ENCODE measurements at places on chromosomes 1 and 21.

- no peak for DNase-seq
Observed at GRCh38 chr1:201792534-201793305, 36.2 kb upstream of the IPO9 start.

- no peak for DNase-seq
Observed at GRCh38 chr1:180251526-180252305, 21.7 kb downstream of the LHX4 start.

DNA sequence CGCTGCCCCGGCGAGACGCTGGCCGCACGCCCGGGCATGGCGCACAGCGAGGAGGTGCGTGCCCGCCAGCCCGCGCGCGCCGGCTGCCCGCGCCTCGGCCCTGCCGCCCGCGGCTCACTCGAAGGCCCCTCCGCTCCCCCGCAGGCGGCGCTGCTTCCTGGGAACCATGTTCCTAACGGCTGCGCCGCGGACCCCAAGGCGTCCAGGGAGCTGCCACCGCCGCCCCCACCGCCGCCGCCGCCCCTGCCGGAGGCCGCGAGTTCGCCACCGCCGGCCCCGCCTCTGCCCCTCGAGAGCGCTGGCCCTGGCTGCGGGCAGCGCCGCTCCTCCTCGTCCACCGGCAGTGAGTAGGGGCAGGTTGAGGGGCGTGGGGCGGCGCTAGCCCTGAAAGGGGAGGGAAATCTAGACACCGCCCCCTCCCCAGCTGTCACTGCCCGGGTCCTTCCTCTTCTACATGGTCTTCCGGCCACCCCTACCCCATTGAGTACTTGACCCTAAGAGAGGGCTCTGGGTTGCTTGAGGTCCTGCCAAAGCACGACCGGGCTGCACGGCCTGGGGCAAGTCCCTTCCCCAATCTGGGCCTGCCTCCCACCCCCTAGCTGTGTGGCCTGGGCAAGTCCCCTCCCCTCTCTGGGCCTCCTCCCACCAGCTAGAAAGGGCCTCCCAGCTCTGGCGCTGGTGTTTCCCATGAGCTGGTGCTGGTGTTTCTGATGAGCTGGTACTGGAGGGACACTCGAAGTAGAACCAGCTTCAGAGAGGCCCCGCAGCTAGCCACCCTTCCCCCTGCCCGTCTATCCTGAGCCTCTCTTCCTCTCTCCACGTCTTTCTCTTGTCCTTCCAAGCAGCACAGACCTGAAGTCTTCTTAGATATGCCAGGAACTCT, 17.0 kb downstream of the TNFRSF25 start:
- DNase-seq = no peak

- no peak for DNase-seq
Observed at GRCh38 chr21:30340714-30341573, 3.5 kb upstream of the KRTAP27-1 start.

DNA sequence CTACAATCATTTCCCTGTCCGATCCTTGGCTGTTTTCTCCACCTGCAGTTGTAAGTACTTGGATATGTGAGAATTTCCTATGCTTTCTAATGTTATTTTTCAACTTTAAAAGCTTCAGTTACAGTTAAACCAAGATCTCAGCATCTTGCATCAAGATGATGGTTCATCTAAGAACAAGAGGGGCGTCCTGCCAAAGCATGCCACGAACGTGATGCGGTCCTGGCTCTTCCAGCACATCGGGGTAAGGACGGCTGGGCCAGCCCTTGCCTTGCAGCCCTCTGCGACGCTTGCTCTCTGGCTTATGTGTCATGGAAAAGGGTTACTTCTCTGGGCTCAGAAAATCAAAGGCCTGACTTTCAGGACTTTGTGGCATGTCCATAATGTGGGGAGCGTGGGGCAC, 46.8 kb downstream of the PKNOX1 start:
- DNase-seq = no peak

- no peak for DNase-seq
Observed at GRCh38 chr21:32004291-32004690, 131.5 kb downstream of the HUNK start.

- no peak for DNase-seq
Observed at GRCh38 chr1:53524428-53525375, 65.5 kb downstream of the DMRTB1 start.

- no peak for DNase-seq
Observed at GRCh38 chr21:26717146-26717739, 128.0 kb downstream of the ADAMTS1 start.

Measured in C1 segment of cervical spinal cord (tissue), 14 donors.